ENCODE measurements at places on chromosomes 7 and 10.

DNA sequence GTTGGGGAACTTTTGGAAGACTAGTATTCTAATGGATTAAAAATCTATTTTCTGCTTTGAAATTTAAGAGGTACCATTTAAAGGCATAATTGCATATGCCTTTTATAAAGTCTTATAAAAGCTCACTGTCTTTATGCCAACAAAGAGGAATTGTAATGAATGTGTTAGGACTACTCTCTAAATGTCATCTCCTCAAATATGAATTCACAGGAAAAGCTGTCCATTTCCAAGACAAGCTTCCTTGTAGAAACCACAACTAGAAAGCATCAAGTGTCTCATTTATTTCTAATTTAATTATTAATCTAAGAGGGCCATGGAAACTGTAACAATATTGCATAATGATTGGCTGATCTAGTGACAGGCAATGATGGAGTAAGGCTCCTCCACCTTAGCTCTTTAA, 130.2 kb downstream of the COL28A1 start:
- no peak for DNase-seq

- no peak for DNase-seq
These were observed 115.8 kb upstream of the SORCS1 start for GRCh38 chr10:107280293-107280692.

- DNase-seq: peak; percentile 34
These were observed 41.4 kb downstream of the LAMB4 start for GRCh38 chr7:108088729-108089128.

- no peak for DNase-seq
These were observed 62.8 kb downstream of the ADARB2 start for GRCh38 chr10:1674501-1674900.

DNA sequence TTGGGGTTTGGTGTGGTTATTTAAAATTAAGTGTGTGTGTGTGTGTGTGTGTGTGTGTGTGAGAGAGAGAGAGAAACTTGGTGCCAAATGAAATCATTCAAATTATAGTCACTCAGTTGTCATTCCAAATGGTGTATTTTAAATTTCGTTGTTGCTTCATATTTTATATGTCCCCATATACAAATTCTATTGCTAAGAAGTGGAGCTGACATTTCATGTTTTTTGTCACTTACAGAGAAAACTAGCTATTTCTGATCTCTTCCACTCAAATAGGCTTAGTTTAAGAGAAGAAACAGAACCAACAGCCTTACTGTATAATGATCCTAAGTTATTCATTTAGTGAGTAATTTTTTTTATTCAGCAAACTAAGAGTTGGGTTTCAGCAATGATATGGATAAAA, 42.3 kb downstream of the CHRM2 start:
- no peak for DNase-seq

DNA sequence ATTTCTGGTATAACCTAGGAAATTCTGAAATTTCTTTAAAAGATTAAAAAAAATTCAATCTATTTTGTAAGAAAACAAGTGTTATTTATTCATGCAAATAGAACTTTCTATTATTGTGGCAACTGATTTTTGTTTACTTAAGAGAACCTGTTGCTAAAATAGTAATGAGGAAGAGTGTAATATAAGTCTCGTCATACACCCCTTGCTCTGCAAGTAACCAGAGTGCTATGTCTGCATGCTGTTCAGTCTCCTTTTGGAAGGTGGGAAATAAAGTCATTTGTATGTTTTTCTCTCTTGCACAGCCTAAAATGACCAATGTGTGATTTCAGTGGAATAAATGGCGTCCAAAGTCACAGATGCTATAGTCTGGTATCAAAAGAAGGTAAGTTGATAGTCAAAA, 41.3 kb downstream of the PHTF2 start:
- DNase-seq: no peak

DNA sequence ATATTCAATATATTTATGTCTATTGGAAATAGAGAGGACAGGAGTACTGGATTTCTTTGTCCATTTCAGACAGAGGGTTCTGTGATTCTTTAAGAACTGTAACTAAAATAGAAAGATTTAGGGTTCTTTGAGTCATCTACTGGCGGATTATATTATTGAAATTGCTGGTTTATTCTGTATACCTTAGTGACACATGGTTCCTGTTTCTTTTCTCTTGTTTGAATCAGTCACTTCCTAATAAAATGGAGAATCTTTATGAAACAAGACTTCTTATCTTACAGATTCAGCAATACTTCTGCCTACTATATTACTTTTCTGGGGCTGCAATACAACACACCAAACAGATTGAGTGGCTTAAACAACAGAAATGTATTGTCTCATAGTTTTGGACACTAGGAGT, 20.8 kb upstream of the ZNF800 start:
- DNase-seq: no peak

DNA sequence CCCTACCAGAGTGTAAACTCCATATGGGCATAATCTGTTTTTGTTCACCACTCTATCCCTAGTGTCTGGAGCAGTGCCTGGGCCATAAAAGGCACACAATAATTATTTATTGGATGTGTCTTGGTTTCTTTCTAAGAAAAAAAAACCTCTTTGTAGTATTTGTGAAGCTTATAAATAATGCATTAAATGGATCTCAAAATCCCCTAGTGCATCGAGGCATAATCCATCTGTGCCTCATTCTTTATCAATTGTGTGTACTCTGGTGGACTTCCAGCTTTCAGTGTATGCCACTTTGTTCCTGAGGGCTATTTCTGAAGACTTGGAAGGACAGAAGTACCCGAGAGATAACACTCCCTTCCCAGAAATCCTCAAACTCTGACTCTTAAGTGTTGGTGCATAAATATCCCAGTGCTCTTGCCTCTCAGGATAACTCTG, 255.0 kb upstream of the PHYHIPL start:
- no peak for DNase-seq

DNA sequence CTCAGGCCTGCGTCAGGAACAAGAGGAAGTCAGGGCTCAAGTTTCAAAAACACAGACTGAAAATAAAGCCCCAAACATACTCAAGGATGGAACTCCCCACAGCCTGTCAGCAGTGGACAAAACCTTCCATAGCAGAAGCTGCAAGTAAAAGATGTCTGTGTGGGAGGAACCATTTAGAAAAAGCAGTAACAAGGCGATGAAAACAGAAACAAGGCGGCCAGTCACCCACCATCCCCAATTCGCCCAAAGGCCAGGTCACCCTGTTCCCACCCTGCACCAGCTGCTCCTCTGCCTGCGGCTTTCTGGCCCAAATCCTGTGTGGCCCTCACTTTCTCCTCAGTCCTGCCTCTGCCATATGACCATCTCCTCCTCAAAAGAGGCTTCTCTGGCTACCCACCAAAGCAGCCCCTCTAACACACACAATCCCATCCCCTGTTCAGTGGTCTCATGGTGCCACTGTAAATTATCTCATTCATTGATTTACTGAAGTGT, 27.8 kb downstream of the KCNMA1 start:
- peak; percentile 36 for DNase-seq

- peak; percentile 31 for DNase-seq
These were observed 18.1 kb upstream of the LIPK start for GRCh38 chr10:88687853-88688467.

GRCh38 chr10:12062754-12063482, 5.8 kb upstream of the DHTKD1 start:
- DNase-seq: no peak

DNA sequence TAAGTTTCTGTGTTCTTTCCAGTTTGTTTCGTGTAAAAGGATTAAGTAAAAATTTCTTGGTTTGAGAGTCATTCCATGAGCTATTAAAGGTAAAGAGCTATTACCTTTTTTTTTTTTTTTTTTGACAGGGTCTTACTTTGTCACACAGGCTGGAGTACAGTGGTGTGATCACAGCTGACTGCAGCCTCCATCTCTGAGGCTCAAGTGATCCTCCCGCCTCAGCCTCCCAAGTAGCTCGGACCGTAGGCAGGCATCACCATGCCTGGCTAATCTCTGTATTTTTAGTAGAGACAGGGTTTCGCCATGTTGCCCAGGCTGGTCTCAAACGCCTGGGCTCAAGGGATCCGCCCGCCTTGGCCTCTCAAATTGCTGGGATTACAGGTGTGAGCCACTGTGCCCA, 1.4 kb downstream of the SMKR1 start:
- DNase-seq: no peak

GRCh38 chr7:29405891-29406290, 157.7 kb upstream of the PRR15 start:
- no peak for DNase-seq

- no peak for DNase-seq
These were observed 65.6 kb downstream of the ZEB1 start for GRCh38 chr10:31384589-31384949.

- peak; percentile 30 for DNase-seq
These were observed 12.9 kb downstream of the C10orf67 start for GRCh38 chr10:23331567-23332301.

- peak; percentile 75 for DNase-seq
These were observed 603.4 kb downstream of the SORCS1 start for GRCh38 chr10:106560925-106561640.

DNA sequence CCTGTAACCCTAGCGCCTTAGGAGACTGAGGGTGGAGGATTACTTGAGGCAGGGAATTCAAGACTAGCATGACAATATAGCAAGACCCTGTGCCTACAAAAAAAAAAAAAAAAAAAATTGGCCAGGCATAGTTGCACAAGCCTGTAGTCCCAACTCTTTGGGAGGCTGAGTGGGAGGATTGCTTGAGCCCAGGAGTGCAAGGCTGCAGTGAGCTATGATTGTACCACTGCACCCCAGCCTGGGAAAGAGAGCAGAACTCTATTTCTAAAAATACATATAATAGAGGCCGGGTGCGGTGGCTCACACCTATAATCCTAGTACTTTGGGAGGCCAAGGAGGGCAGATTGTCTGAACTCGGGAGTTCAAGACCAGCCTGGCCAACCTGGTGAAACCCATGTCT, 10.2 kb upstream of the SORBS1 start:
- no peak for DNase-seq

GRCh38 chr10:102394801-102395399, 605 bp upstream of the NFKB2 start:
- DNase-seq: peak; percentile 59
